ENCODE measurements at places on chromosomes 12 and 14.

GRCh38 chr12:71567537-71567936, 96.1 kb downstream of the ZFC3H1 start:
- no peak for DNase-seq

GRCh38 chr14:92625213-92625612, 111.6 kb downstream of the RIN3 start:
- no peak for DNase-seq

DNA sequence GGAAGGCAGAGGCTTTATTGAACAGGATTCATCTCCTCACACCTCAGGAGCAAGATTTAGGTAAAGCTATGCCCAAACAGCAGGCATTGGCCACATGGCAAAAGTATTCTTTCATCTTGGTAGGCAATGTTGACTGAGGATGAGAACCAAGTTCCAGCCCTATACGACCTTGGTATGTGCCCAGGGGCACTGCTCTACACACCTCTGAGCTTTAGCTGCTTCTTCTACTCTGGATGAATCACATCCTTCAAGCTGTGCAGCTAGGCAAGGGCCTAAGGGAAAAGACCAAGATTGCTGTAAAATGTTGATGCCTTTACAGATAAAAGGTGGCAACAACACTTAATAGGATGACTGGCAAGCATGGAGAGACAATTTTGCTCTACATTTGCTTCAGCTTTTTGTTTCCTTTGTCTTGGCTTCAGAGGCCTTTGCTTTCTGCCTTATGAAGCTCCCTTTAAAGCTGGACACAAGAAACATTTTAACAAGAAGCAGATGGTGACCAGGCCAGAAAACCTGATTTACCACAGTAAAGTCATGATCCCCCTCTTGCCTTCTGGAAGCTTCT, 183.3 kb upstream of the KITLG start:
- no peak for DNase-seq

DNA sequence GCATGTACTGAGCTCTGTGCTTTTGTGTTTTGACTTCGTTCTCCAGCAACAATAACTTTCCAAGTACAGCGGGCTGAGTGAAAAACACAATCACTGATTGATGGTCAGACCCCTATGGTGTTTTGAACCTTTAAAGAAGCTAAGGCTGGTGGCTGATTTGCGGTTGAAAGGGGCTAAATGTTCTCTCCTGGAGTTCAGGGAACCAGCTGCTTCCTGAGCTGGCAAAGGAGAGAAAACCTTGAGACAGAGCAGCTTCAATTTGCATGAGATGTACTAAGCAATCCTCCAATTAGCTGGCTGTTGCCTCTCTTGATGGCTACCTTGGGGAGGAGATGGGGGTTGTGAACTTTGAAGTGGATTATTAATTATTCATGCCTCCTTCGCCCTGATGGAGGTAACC, 546.7 kb upstream of the SEL1L start:
- DNase-seq, result no peak

DNA sequence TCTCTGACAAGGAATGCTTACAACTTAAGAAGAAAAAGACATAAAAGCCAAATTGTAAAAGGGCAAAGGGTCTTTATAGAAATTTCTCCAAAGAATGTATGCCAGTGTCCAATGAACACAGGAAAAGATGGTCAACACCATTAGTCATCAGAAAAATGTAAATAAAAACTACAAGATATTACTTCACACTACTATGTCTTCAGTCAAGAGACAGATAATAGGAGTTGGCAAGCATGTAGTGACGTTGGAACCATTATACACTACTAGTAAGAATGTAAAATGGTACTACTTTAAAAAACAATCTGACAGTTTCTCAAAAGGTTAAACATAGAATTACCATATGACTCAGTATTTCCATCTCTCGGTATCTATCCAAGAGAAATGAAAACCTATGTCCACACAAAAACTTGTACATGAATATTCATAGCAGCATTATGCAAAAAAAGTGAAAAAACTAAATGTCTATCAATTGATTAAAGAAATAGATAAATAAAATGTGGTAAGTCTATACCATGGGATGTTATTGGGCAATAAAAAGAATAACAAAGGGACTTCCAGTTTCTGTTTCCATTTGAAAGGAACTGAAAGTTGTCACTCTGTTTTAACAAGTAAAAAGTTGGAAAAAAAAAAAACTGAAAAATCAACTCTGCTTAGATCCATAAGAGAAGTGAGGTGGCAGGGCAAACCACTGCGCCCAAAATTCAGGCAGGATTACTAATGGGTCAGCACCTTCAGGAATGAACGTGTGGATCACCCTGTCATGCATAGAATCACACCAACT, 69.8 kb downstream of the ALG10B start:
- no peak for DNase-seq

- DNase-seq, result no peak
These were observed 518.5 kb downstream of the SOX5 start for GRCh38 chr12:23431006-23431405.

GRCh38 chr14:85387181-85387580, 142.8 kb upstream of the FLRT2 start:
- DNase-seq, result no peak

DNA sequence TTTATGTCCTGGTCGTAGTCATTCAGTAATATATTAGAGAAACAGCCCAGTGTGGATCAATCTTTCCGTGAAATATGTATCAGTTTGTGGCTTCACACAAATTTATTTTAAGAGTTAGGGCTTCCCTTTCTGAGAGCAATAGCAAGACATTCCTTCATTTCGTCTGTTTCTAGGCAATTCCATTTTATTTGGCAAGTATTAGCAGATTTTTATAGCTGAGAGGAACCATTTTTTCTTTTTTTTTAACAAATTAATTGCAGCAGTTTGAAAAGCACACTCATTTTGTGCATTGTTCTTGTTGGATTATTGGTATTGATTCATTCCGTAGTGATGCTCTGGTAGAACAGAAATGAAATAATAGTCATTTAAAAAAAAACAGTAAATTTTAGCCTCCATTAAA, 132.9 kb downstream of the SRGAP1 start:
- no peak for DNase-seq

DNA sequence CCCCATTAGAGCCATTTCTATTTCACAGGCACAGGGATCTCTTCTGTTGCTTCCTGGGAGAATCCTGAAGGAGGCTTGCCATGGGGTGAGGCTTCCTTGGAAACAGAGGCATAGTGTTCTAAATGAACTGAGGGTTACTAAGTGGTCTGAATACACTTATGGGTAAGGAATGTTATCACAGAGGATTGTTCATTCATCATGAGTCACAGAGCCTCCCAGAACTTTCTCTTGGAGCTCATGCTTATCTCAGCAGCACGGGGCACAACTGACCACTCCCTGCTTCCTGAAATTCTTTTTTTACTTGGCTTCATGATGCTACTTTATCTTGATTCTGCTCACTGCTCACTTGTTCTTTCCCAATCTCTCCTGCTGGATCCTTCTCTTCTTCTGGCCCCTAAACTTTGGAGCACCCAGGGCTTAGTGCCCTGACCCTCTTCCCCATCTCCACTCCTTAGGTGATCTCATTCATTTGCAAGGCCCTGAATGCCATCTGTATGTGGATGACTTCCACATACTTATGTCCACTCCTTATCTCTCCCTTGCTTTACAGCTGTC, 57.9 kb downstream of the ANO6 start:
- no peak for DNase-seq

- no peak for DNase-seq
These were observed 92.9 kb downstream of the ATP23 start for GRCh38 chr12:58034311-58034710.

DNA sequence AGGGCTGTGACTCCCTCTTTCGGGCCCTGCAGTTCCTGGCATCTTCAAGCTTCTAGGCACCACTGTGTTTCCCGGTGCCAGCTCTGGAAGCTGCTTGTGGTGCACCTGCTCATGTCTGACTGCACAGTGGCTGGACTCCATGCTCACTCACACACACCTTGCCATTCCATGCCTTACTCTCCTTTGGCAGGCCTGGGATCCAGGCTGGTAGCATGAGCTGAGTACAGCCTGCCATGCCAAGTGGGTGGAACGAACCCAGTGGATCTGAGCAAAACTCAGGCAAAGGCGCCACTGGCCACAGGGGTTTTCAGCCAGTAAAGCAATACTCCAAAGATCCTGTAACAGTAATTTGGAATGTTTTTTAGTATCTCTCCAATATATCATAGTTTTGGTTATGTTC, 902.7 kb upstream of the USP15 start:
- no peak for DNase-seq

DNA sequence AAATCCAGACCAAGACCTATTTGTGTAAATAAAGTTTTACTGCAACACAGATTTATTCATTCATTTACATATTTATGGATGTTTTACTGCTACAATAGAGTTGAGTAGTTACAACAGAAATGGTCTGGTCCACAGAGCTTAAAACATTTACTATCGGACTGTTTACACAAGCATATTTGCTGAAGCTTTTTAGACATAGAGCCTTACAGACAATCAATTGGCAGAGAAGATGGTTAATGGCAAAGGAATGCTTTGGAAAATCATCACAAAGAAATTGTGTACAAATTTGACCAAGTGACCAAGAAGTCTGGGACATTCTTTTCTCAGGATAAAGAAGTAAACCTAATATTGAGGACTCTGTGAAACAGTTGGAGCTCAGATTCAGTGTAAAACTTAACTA, 504.3 kb downstream of the SLC16A7 start:
- DNase-seq, result no peak

DNA sequence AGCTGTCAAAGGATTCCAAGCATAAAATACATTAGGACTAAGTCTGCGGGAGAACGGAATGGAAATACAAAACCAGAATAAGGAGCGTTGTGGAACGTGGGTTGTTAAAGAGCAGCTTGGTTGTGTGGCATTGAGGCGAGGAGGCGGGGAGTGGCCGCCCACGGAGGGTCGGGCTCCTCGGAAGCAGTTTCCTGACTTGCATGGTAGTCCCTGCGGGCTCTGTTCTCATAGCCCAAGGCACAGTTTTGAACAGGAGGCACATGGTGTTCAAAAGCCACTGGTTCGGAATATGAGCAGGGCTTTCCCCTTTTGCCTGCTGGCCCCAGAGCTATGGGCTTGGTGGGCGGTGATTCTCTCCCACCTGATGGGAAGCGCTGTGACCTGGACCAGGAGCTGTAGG, 12.2 kb downstream of the DDX51 start:
- no peak for DNase-seq

DNA sequence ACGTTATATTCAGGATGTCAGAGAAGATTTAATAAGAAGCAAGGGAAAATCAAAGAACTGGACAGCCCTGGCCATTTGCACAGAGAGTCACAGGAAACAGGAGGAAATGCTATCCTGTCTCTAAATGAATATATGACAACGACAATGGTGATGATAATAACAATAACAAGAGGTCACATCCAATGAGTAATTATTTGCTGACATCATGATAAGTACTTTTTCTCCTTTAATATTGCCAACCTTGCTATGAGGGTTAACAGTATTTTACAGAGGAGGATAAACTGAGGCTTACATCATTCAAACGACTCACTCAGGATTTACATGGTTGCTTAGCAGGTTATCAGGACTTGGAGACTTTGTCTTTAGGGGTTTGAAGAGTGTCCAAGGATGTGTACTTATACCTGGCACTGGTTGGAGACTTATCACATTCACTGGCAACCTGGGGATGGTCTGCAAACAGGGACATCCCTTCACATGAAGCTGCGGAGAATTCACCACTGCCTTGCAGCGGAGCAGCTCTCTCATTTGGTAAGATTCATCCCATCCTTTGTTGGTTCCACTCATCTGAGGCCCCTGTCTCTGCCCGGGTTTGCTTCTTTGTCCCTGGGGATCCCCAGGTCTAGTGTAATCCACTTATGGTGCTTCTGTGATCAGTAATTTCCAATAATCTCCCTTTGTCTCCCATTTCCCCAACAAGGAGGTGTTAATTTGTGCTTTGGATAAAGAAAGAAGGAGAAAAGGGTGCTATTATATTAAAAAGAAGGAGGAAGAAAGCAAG, 637.8 kb downstream of the BCL11B start:
- no peak for DNase-seq

GRCh38 chr12:48291511-48291910, 59.2 kb downstream of the ZNF641 start:
- no peak for DNase-seq

DNA sequence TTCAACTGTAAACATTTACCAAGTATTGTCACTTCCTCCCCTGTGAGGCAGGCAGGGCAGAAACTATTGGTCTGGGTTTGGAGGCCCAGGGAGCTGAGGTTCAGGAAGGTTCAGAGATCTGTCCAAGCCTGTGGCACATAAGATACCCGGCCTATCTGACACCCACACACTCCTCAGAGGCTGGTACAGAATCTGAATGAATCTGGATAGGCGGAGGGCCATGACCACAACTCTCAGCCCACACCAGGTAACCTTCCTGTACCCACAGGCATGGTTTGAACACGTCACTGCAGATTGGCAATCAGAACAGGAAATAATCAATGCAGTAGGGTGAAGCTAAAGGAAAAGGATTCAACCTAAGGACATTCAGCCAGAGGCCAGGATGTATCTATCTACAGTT, 92.8 kb upstream of the TMCC3 start:
- DNase-seq, result no peak

- DNase-seq, result no peak
These were observed 899 bp downstream of the TPCN1 start for GRCh38 chr12:113221997-113222729.

GRCh38 chr14:92425101-92425500, 88.5 kb upstream of the RIN3 start:
- no peak for DNase-seq

GRCh38 chr12:6784761-6785160, 4.6 kb upstream of the CD4 start:
- no peak for DNase-seq

- DNase-seq, result no peak
These were observed 44.5 kb downstream of the NUBPL start for GRCh38 chr14:31605702-31606101.

DNA sequence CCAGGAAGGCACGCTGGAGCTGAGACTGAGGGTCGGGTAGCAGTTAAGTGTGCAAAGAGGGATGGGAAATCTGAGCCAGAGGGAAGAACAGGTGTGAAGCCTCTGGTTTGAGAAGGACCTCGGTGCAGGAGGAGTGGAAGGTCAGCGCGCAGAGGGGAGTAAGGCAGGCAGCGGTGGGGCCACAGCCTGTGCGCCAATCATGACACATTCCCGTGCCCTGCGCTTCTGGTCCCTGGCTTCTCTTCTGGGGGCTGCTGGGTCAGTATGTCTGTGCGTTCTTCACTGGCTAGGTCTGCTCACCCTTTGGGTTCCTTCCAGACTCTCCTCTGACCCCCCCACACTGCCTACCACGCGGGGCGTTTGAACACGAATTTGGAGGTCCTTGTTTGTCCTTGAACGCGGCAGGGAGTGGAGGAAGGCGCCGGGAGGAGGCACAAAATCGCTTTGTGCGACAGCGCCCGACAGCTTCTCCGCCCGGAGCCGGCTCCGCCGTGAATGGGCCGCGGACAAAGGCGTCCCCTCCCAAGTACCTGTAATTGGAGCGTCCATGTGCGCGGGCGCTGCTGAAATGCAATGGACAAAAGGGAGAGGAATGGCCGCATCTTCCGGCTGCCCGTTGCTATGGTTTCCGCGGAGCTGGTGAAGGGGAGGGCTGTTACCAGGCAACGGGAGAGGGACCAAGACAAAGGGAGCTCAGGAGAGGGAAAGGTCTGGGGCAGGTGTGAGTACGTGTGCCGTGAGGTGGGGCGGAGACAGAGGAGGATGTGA, 207.2 kb upstream of the SRRM4 start:
- DNase-seq, result no peak

GRCh38 chr12:109446869-109447268, 30.2 kb downstream of the KCTD10 start:
- DNase-seq, result no peak

- no peak for DNase-seq
These were observed 160.0 kb upstream of the SOX5 start for GRCh38 chr12:24109381-24110039.

- no peak for DNase-seq
These were observed 346.7 kb upstream of the PRICKLE1 start for GRCh38 chr12:42936260-42936659.

- no peak for DNase-seq
These were observed 15.7 kb downstream of the PLEKHG7 start for GRCh38 chr12:92718483-92718990.

Measured in C1 segment of cervical spinal cord (tissue), 14 donors.